Effector CD4-positive, alpha-beta T cell (primary cell): ENCODE measurements at places on chromosomes 1 and 21.

GRCh38 chr1:175072099-175072951 lies 4.7 kb downstream of the TNN start:
- DNase-seq, result no peak

DNA sequence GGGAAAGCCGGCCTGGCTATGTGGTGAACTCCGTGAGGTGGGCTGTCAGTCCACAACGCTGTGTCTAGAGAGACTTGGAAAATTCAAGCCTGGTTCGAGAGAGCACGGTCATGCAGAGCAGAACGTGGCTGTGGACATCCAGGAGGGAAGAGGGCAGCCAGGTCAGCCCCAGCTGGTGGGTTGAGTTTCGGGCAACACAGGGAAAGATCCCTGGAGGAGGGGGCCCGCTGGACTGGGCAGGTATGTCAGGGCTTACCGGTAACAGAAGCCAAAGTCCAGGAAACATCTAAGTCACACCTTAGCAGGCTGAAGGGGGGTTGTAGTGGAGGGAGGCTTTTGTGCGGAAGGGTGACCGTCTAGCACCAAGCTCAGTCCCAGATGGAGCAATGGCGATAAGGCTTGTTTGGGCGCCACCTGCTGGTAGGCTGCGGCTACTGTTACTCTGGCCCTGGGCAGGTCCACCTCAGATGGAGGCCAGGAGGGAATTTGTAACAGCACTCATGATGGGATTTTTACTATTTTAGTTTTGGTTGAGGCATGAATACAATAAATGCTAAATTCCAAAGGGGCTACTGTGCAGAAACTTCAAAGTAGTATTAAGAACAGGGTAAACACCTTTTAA lies 143.3 kb upstream of the ZNF644 start:
- DNase-seq, result peak; percentile 52

DNA sequence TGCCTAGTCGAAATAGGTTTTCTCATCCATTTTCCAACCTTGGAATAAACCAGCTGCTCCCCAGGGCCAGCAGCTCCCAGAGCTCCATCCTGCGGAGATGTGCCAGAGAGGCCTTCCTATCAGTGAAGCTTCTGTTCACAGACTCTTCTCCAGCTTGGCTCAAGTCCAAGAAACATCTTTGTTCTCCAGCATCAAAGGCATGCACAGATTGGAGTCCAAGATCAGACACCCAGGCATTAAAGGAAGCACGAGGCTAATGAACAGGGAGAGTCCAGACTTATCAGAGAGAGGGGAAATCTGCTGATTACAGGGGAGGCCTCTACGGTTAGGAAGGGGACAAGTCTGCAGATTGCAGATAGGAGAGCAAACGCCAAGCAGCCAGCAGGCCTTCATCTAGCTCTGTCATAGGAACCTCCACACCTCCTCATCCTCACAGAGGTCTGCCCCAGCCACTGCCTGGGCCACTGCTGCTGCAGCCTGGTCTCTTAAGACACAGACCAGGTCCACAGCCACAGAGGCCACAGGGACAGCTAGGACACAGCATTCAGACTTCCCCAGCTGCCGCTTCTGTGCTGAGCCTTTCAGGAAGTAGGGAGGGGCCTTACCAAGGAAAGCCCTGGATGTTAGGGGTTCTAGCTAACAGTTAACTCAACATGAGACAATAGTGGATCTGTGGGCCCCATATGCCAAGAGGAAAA lies 3.4 kb downstream of the PRR9 start:
- DNase-seq, result no peak

- no peak for DNase-seq
Measured at GRCh38 chr1:94873520-94874351, 53.2 kb downstream of the CNN3 start.
